Lower lobe of right lung (tissue), 2 donors: ENCODE measurements at places on chromosomes 5 and 9. TPM values are rescaled to one million over a fixed set of nuclear protein-coding genes. Genes with fewer than 3 reads are reported as not detected.

The EMB gene
- 30.3 TPM for total RNA-seq

The ANXA2R gene
- 4.4 TPM for total RNA-seq

The ZER1 gene
- total RNA-seq: 45.5 TPM

The ZBTB34 gene
- total RNA-seq: 15.4 TPM

The DBN1 gene
- 23.1 TPM for total RNA-seq

The CDC37L1 gene
- 14.3 TPM for total RNA-seq

The SLC25A2 gene
- 0.71 TPM for total RNA-seq

The ANAPC2 gene
- 58.2 TPM for total RNA-seq

The CMYA5 gene
- total RNA-seq: 2.0 TPM

The NCS1 gene
- 7.0 TPM for total RNA-seq

The SH3RF2 gene
- total RNA-seq: 11.5 TPM

The FOXD4L3 gene
- 0.21 TPM for total RNA-seq

The PLGRKT gene
- total RNA-seq: 15.9 TPM

The TAS2R1 gene
- not detected for total RNA-seq

The AK8 gene
- total RNA-seq: 6.1 TPM

The CLK4 gene
- 34.1 TPM for total RNA-seq
